Stimulated activated CD4-positive, alpha-beta T cell treated with anti-CD3 and anti-CD28 coated beads, TNF-alpha, amount 100 ng/mL, for 24 hours (primary cell): ENCODE measurements at places on chromosomes 1 and 21.

DNA sequence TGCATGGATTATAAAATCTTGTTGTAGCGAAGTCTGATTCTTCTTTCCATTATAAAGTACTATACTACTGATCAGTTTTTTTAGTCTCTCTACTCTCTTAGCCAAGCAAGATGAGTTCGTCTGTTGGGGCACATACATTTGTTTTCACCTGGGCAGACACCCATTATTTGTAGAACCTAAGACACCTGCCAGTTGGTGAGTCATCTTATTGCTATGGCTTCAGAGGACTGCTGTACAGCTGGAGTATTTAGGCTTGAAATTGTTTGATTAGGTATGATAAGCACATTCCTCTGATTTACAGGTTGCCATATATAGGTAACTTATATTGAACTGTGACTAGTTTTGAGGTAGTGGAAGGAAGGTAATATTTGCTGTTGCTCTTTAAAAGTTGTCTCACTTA is 17.2 kb downstream of the RBM15 start:
- no peak for DNase-seq

- no peak for DNase-seq
Observed at GRCh38 chr1:174626031-174627025, 178.6 kb downstream of the GPR52 start.

DNA sequence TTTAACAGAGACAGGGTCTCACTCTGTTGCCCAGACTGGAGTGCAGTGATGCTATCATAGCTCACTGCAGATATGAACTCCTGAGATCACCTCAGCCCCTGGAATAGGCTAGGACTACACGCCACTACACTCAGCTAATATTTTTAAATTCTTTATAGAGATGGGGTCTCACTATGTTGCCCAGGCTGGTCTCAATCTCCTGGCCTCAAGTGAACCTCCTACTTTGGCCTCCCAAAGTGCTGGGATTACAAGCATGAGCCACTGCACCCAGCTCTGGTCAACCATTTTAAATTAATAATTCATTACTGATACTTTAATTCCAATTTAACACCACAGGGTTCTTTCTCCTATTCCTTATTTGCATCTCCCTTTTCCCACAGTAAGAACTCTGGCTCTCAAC is 18.5 kb upstream of the EPS15 start:
- no peak for DNase-seq

- DNase-seq = no peak
Observed at GRCh38 chr1:170823120-170823519, 112.2 kb upstream of the MROH9 start.

GRCh38 chr1:94231746-94232145 is 5.6 kb downstream of the ARHGAP29 start:
- DNase-seq = no peak

DNA sequence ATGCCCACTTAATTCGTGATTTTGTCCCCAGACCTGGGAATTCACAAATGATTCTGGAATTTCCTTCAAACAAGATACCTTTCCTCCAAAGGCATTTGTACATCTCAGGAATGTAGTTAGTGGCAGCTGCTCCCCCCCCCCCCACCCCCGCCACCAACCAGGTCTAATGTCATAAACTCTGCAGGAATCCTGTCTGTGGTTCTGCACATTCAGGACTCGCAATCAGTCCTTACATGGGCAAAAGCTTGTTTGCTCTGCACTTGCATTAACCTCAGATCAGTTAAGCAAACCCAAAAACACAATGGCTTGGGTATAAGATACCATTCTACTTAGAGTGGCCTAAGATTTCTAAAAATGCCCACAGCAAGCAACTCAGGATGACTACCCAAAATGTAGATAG is 143.8 kb downstream of the TGFB2 start:
- no peak for DNase-seq

- no peak for DNase-seq
Observed at GRCh38 chr1:164625004-164625617, 66.1 kb downstream of the PBX1 start.

GRCh38 chr1:206797534-206798383 is 25.5 kb upstream of the IL10 start:
- DNase-seq = no peak

GRCh38 chr1:247089616-247090375 is 11.2 kb upstream of the ZNF670 start:
- no peak for DNase-seq

GRCh38 chr1:43648876-43649477 is 972 bp upstream of the KDM4A start:
- DNase-seq = no peak

DNA sequence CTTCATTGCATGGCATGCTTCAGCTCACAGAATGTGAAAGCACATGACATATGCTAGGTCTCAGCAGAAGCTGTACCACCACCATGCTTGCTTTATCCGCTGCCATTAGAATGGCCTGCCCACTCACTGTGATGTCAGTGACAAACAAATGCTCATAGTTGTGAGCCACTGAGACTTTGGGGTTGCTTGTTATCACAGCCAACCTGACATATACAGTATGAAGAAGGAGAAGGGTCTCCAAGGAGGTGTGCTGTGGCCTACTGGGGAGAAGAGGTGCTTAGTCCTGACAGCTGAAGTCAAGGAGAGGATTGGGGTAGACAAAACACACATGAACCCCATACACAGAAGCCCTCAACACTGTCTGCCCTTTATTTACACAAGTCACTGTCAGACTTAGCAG is 19.5 kb upstream of the TENT5C start:
- DNase-seq = no peak
